Lung (tissue), 17 donors: ENCODE measurements at places on chromosomes 5 and 9. TPM values are rescaled to one million over a fixed set of nuclear protein-coding genes. Genes with fewer than 3 reads are reported as not detected.

DNA sequence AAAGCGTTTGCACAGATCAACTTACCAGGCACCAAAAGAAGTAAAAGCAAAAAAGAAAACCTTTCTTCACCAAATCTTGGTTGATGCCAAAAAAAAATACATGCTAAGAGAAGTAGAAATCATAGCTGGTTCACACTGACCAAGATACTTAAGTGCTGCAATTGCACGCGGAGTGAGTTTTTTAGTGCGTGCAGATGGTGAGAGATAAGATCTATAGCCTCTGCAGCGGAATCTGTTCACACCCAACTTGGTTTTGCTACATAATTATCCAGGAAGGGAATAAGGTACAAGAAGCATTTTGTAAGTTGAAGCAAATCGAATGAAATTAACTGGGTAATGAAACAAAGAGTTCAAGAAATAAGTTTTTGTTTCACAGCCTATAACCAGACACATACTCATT is 36.4 kb upstream of the CCDC152 start:
- H3K36me3 ChIP-seq: peaks cover 8% of the 10 kb centered on the region
- no peak overlapping the region for H3K4me3 ChIP-seq
- DNase-seq: no peak
- H3K4me1 ChIP-seq: no peaks in the 10 kb centered on the region
- H3K27me3 ChIP-seq: no peaks in the 10 kb centered on the region

GRCh38 chr5:72786676-72787075 is 29.8 kb upstream of the TNPO1 start:
- no peaks in the 10 kb centered on the region for H3K27me3 ChIP-seq
- no peak for DNase-seq
- no peak overlapping the region for H3K27ac ChIP-seq
- H3K4me1 ChIP-seq: no peaks in the 10 kb centered on the region

- H3K4me1 ChIP-seq: peaks cover 2% of the 10 kb centered on the region
- H3K27me3 ChIP-seq: peaks cover 3% of the 10 kb centered on the region
- no peak overlapping the region for H3K27ac ChIP-seq
- no peak overlapping the region for H3K4me3 ChIP-seq
These were observed 174.5 kb downstream of the DOCK8 start for GRCh38 chr9:389159-389558.

DNA sequence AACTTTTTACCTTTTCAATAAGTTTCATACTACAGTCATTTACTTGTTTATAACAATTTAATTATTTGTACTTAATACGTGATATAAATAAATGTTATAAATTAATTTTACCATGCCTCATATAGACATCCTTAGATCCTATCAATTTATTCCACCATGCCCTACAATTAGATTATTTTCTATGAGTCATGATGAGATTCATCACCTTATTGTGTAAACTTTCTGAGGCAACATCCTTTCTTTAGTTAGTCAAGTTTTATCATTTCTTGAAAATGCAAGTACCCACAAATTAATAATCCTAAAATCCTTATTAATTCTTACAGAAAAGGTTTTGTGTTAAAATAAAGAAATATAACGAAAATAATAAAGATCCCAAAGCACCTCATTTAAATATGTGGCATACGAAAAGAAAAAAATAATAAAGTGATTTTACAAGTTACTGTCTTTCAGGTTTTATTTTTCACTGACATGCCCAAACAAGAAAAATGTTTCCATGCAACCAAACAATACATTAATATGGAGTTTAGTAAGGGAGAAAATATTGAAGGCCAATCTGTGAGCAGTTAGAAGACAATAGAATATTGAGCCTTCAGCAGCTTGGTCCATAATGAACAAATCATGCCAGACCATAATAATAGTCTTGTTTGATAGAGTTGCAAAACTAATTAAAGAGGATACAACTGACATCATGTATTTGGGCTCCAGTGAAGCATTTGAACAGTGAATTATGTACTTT is 188.7 kb upstream of the MRPS30 start:
- no peak for DNase-seq
- no peak overlapping the region for H3K27ac ChIP-seq
- H3K4me3 ChIP-seq: no peak overlapping the region
- H3K36me3 ChIP-seq: no peaks in the 10 kb centered on the region
- H3K27me3 ChIP-seq: no peaks in the 10 kb centered on the region

GRCh38 chr5:53552561-53552960 is 7.9 kb upstream of the NDUFS4 start:
- no peak overlapping the region for H3K4me3 ChIP-seq
- peak; percentile 6 for DNase-seq
- no peak overlapping the region for H3K27ac ChIP-seq
- H3K36me3 ChIP-seq: no peaks in the 10 kb centered on the region
- H3K27me3 ChIP-seq: no peaks in the 10 kb centered on the region

DNA sequence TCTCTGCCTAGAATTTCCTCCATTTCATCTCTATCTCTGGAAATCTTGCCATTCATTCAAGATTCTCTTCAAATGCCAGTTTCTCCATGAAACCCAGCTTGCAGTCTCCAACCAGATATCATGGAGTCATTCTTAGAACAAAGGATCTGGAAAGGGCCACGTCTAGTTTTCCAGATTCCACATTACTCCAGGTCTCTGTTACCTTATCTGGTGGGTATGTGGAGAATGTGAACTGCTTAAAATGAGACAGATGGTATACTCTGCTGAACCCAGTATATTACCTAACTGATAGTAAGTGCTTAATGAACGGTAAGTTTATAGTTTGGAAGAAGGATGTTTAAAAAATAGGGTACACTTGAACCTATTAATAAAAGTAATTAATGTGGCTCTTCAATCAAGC is 52.3 kb upstream of the ZSWIM6 start:
- H3K4me3 ChIP-seq: no peak overlapping the region
- no peak for DNase-seq
- H3K27me3 ChIP-seq: no peaks in the 10 kb centered on the region
- H3K4me1 ChIP-seq: peaks cover 8% of the 10 kb centered on the region
- H3K27ac ChIP-seq: no peak overlapping the region

- DNase-seq: no peak
- H3K4me1 ChIP-seq: no peaks in the 10 kb centered on the region
- H3K4me3 ChIP-seq: no peak overlapping the region
- no peaks in the 10 kb centered on the region for H3K36me3 ChIP-seq
These were observed 47.7 kb downstream of the FBXL17 start for GRCh38 chr5:108334225-108334624.

DNA sequence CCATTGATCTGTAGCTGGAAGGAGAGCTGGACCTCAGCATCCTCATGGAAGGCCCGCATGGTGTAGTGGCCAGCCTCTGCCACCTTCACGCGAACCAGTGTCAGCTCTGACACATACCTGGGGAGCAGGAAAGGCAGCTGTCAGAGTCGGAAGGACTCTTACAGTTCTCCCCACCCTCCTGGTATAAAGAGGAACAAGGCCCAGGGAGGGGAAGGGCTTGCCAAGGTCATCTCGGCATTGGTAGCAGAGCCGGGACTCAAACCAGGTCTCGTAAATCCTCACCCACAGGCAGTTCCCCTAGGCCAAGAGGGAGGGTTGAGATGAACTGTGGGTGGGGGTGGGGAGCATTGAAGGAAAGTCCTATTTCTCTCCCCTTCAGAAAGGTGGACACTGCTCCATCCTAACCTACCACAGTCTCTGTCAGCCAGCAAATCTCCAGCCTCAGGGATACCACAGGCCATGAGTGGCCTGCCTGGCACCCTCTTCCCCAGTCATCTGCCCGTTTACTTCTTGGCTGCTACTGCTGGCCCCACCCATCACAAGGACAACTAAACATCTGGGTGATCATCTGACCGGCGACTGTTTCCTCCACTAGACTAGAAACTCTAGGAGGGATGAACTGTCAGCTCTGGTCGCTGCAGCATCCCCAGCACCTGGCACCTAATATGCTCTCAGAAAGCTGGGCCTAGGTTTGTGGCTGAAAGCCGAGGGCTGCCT is 23.5 kb downstream of the PDGFRB start:
- no peaks in the 10 kb centered on the region for H3K4me1 ChIP-seq
- H3K27me3 ChIP-seq: no peaks in the 10 kb centered on the region
- H3K36me3 ChIP-seq: peaks cover 44% of the 10 kb centered on the region
- no peak for DNase-seq
- H3K27ac ChIP-seq: no peak overlapping the region

- no peak overlapping the region for H3K4me3 ChIP-seq
- DNase-seq: no peak
- H3K27me3 ChIP-seq: no peaks in the 10 kb centered on the region
- H3K27ac ChIP-seq: no peak overlapping the region
These were observed 576.1 kb downstream of the LRRC70 start for GRCh38 chr5:63154476-63155309.

- no peaks in the 10 kb centered on the region for H3K4me1 ChIP-seq
- no peak overlapping the region for H3K4me3 ChIP-seq
- H3K27me3 ChIP-seq: no peaks in the 10 kb centered on the region
- no peaks in the 10 kb centered on the region for H3K36me3 ChIP-seq
- H3K27ac ChIP-seq: no peak overlapping the region
These were observed 19.4 kb upstream of the FCN1 start for GRCh38 chr9:134937164-134937555.

DNA sequence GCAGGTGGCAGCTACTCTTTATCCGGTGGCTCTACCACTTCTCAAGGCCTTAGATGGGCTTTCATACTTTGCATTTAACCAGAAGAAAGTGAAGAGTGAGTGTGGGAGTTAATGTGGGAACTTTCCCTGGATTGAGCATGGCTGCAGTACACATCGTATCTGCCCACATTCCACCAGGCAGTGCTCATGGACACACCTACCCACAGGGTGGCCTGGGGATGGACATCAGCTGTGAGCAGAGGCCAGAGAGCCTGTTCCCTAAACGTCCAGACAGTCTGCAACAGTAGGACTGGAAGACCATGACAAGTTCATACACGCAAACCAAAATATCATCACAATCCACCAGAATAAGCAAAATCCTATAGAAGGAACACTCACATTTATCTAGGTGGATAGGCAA is 213.8 kb downstream of the IRX1 start:
- no peaks in the 10 kb centered on the region for H3K27me3 ChIP-seq
- no peaks in the 10 kb centered on the region for H3K36me3 ChIP-seq
- H3K27ac ChIP-seq: no peak overlapping the region
- H3K4me3 ChIP-seq: no peak overlapping the region
- no peaks in the 10 kb centered on the region for H3K4me1 ChIP-seq
- DNase-seq: no peak

GRCh38 chr5:14110196-14110595 is 32.9 kb upstream of the TRIO start:
- H3K27me3 ChIP-seq: no peaks in the 10 kb centered on the region
- H3K36me3 ChIP-seq: no peaks in the 10 kb centered on the region
- H3K27ac ChIP-seq: no peak overlapping the region
- peaks cover 8% of the 10 kb centered on the region for H3K4me1 ChIP-seq
- no peak for DNase-seq

GRCh38 chr9:99824378-99825171 is 2.9 kb downstream of the NR4A3 start:
- no peak overlapping the region for H3K27ac ChIP-seq
- peaks cover 12% of the 10 kb centered on the region for H3K4me1 ChIP-seq
- H3K4me3 ChIP-seq: peak overlapping the region; percentile 14

DNA sequence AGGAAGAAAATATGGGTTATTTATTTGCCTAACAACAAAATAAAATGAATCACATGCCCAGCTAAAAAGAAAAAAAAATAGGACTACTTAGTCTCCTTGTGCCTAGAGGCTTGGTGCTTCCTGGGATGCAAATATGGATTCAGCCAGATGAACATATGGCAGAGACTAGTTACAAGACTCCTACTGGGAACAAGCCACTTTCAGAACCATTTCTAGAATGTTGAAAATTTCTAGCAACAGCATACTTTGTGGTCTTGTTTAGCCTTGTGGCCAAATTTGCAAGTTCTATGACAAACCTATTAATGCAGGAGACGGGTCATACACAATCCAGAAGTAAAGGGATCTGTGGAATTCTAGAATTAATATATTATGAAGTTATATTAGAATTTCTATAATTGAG is 198.7 kb downstream of the CHSY3 start:
- no peak overlapping the region for H3K27ac ChIP-seq
- no peaks in the 10 kb centered on the region for H3K27me3 ChIP-seq
- no peaks in the 10 kb centered on the region for H3K36me3 ChIP-seq
- H3K4me1 ChIP-seq: peaks cover 19% of the 10 kb centered on the region

- no peak overlapping the region for H3K4me3 ChIP-seq
- no peak overlapping the region for H3K27ac ChIP-seq
- no peaks in the 10 kb centered on the region for H3K27me3 ChIP-seq
- H3K4me1 ChIP-seq: no peaks in the 10 kb centered on the region
- peak; percentile 37 for DNase-seq
These were observed 78.6 kb downstream of the GRIA1 start for GRCh38 chr5:153569036-153569435.

DNA sequence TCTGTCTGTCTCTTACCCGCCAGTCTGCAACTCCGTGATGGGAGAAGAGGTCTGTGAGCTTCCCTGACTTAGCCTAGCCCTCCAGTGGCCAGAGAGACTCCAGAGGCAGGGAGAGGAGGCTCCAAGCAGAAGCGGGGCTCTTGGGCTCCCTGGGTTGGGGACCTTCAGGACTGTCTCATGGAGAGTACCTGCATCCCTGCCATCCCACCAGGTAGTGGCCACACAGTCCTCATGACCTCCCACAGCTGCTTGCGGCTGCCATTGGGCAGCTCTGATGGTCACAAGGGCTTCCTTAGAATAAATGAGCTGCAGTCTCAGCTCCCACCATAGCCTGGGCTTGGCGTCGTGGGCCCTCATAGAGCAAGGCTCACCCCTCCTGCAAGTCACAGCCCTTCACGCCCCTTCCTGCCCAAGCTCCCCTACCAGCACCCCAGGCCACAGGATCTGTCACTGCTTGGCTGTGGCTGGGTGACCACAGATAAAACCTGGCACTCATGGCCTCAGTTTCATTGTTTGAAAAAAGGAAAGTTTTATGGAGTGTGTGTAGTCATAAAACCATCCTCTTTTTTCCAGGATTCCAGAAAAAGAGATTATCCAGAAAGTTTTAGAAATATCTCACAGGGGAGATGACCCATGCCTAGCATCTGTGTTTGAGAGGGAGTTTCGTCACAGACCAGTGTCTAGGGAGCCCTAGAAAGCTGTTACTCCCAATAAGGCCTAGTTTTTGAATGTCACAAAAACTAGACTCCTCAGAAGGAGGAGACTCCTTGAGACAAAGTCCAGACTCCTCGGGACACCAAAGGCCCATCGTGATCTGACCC is 48.4 kb downstream of the PPARGC1B start:
- H3K36me3 ChIP-seq: no peaks in the 10 kb centered on the region
- H3K27me3 ChIP-seq: no peaks in the 10 kb centered on the region
- DNase-seq: no peak
- H3K4me1 ChIP-seq: peaks cover 4% of the 10 kb centered on the region
- H3K27ac ChIP-seq: no peak overlapping the region
- H3K4me3 ChIP-seq: no peak overlapping the region

GRCh38 chr5:3339092-3339797 is 256.4 kb upstream of the IRX1 start:
- no peaks in the 10 kb centered on the region for H3K4me1 ChIP-seq
- no peak overlapping the region for H3K4me3 ChIP-seq
- no peaks in the 10 kb centered on the region for H3K36me3 ChIP-seq
- H3K27ac ChIP-seq: no peak overlapping the region
- no peak for DNase-seq

Gene PCAT7
- 0.09 TPM for total RNA-seq

Gene PCDHB6
- total RNA-seq: 1.1 TPM

Gene SARDH
- total RNA-seq: 7.3 TPM

Gene PPIC
- 26.4 TPM for total RNA-seq

Gene RMRP
- total RNA-seq: 30,229 TPM

Gene GRXCR2
- total RNA-seq: not detected

Gene CACNA1B
- 0.09 TPM for total RNA-seq
